ENCODE measurements at places on chromosomes 12 and 14.
A peak's percentile ranks its signal among the peaks of the same experiment; 100 is the strongest.

- no peak for DNase-seq
Measured at GRCh38 chr12:49903700-49904423, at the start of gene FAIM2. FAIM2 (minus strand) TSS chr12:49903900; CDS start chr12:49903792, 108 bp downstream.

DNA sequence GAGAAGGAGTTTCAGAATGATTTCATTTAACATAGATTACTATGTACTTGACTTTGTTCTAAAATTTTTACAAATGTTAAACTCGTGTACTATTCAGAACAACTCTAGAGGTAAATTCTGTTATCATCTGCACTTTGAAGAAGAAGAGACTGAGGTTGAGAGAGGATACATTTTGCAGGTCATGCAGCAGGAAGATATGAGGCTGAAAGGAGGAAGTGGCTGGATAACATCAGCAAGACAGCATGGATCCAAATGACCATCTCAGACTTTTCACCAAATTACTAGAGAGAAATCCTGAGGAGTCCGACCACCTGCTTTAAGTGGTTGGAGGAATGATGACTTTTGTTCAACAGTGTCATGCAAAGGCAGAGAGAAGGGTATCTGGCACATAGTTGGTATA, 84.9 kb downstream of the ASCL4 start:
- DNase-seq = no peak

DNA sequence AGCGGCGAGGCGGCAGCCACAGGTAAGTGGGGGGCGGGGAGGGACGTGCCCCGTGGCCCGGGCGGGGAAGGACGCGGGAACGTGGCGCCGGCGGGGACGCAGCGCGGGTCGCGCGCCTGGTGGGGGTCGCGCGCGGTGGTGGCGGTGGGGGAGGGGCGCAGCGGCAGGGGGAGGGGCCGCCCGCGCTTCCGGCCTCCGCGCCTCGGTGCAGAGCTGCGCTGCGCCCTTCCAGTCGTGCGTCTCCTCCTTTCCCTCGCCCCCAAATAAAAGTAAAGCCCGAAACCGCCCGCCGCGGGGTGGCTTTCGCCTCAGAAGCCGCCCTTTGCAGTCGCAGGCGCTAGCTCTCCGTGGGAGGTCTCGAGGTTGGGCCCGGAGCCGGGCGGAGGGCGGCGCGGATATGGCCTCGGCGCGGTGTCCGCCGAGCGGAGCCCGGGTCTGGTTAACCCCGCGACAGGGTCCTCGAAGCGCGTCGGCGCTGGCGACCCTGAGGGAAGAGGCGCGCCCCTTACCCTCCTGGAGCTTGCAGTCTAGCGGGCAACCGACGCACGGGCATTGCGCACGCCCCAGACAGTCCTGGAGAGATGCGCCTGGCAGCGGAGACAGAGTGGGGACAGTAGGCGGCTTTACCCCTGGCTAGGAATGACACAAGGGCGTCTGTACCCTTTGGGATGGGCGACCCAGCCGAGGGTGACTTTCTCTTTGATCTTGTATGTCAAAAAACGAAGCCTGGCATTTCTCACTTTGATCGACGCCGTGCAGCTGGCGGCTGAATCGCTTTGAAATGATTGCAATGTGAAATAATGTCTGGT, 589 bp downstream of the ATF1 start:
- DNase-seq = peak; percentile 67

GRCh38 chr12:32302218-32303173, 96.9 kb upstream of the FGD4 start:
- no peak for DNase-seq

- DNase-seq = no peak
Measured at GRCh38 chr14:93031505-93032315, 84.0 kb downstream of the ITPK1 start.

Measured in stimulated activated CD4-positive, alpha-beta T cell treated with anti-CD3 and anti-CD28 coated beads, TNF-alpha, amount 100 ng/mL, for 1 hour (primary cell).